Neuronal stem cell (in vitro differentiated cells): ENCODE measurements at places on chromosomes 1 and 21.
A peak's percentile ranks its signal among the peaks of the same experiment; 100 is the strongest.

GRCh38 chr1:106554294-106554693 is 502.2 kb upstream of the PRMT6 start:
- no peak for DNase-seq

DNA sequence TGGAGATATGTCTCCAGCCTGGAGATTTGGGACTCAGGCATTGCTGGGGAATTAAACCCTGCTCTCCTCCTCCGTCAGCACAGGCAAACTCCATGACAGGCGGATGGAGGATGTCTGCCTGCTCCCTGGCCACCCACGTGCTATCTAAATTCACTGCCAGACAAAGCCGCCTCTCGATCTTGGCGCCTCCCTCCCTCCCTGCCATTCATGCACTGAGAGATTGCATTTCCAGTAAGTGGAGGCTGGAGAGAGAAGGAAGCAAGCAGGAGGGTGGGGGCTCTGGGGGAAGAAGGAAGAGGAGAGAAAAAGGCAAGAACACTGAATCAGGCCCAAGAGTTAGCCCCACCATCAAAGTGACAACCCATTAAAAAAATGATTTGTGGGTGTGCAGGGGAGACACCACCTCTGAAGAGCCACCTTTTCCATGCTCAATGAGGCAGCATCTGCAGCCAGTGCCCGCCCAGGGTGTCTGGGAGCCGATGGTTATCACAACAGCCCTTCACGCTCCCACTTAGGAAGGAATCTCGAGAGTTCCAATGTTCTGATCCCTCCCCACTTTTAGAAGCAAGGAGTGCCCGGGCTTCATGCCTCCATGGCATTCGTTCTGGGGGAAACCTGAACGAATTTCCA is 183.0 kb downstream of the HIVEP3 start:
- peak; percentile 11 for DNase-seq

DNA sequence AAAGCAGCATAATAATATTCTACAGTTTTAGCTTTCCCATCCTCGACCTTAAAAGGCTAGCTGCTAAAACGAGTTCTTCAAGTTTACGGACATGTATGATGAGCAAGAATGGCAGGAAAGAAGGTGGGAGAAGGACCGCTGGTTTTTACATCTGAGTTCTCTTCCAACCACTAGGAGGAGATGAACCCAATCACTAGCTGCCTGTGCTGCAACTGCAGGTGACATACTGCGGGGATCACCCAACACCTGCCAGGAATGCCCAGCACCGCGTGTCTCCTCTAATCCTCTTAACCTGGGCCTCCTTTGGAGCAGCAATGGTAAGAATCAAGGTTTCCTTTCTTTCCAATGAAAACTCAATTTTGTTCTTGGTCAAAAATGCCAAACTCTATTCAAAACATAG is 23.5 kb downstream of the TOR3A start:
- no peak for DNase-seq

- no peak for DNase-seq
Observed at GRCh38 chr1:172766462-172766861, 107.6 kb downstream of the FASLG start.

- no peak for DNase-seq
Observed at GRCh38 chr1:59699227-59699847, 115.4 kb upstream of the HOOK1 start.

GRCh38 chr1:111937147-111937725 is 52.2 kb downstream of the KCND3 start:
- no peak for DNase-seq

DNA sequence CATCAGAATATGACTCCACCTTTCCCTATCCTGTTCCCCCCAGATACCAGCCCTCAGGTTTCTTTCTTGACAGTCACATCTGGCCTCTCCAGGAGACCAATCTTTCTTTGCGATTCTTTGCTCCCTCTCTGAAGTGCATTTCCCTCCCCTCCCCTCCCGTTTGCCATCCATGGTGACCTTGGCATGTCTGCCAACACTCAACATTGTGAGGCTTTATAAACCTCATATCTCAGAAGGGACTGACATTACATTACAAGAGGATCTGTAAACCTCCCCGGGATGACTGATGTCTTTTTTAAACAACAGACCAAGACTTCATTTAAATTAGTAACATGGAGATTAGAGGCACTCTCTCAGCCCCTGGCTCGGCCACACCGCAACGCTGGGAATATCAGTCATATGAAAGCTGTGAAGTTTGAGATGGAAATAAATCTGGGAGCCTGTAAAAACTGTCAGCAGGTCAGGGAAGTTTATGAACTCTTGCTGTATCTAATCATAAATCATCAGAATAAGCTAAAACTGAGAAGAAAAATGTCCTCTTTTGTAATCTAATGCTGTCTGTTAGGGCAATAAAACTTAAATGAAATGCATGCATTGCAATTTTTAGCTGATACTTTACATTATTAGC is 401.7 kb upstream of the PROX1 start:
- no peak for DNase-seq

- no peak for DNase-seq
Observed at GRCh38 chr1:231190456-231190855, 28.6 kb downstream of the TRIM67 start.

DNA sequence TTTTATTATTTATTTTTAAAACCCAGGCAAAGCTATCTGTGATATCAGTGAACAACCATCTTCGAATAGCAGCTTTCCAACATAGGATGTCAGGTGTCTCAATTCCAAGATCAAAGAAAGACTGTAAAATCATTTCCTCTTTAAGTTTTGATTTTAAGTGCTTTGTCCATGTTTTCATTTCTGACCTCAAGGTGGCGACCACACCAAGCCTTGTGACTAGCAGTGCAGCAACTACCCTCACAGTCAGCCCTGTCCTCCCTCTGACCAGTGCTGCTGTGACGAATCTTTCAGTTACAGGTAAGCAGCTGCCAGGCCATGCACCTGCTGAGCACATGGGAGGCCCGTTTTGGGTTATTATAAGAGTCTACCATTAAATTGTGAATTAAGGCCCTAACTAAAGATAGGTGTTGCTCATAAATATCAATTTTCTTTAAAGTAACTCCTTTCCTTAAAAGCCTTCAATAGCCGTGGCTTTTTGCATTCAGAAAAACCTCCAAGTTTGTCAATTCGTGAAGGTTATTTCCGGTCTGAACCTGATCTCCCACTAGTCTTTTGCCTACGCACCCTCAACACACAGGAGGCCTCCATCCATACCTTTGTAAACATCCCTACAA is 117.0 kb downstream of the CD247 start:
- DNase-seq = no peak

- DNase-seq = no peak
Observed at GRCh38 chr1:177302357-177303044, 131.7 kb downstream of the BRINP2 start.

GRCh38 chr1:186782791-186783190 is 46.0 kb upstream of the PLA2G4A start:
- DNase-seq = no peak

DNA sequence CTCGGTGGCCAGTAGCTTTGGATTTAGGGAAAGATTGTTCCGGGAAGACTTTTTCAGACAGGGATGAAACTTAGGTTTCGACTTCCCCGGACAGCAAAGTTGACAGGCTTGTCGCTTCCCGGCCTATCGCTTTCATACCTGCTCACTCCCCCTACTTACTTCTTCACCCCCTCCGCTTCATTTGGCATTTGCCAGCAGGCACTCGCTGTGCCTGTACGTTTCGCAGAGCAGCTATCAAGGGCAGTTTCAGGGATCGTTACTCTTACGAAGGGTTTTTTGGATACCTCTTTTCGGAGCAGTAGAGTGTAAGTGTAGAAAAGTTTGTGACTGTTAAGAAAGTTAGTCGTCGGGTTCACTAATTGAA is 393 bp downstream of the BLZF1 start:
- DNase-seq = no peak

GRCh38 chr1:48016515-48016914 is 19.3 kb upstream of the TRABD2B start:
- DNase-seq = no peak

DNA sequence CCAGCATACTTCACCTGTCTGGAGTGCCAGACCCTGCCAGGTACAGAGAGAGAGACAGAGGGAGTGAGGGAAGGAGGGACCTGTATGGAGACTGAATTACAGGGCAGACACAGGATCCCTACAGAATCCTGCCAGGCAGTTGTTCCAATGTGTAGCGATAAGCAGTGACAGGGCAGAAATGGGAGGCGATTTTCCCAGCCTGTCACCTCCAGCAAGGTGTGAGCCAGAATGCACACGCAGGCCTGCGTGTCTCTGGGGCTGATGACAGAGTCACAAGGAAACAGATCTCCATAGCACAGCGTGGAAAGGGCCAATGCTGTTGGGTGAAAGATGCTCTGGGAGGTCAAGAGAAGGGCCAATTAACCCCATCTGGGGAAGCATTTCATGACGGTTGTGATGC is 111.3 kb downstream of the HIVEP3 start:
- no peak for DNase-seq

GRCh38 chr1:209931141-209931540 is 6.9 kb upstream of the SYT14 start:
- no peak for DNase-seq

DNA sequence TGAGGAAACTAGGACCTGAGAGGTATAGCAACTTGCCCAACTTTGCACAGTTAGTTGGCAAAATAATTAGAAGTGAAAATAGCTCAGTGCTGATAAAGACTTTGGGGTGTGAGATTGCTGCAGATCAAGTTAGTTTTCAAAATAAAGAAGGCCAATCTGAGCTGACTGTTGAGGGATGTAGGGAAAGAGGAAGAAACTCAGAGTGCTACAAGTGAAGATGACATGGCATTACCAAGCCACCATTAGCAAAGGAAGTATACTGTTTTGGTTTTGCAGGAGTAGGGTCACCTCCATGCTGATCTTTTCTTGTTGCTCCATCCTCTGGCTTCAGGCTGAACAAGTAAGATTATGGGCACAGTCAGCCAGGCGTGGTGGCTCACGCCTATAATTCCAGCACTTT is 78.7 kb upstream of the ADAM30 start:
- DNase-seq = no peak

DNA sequence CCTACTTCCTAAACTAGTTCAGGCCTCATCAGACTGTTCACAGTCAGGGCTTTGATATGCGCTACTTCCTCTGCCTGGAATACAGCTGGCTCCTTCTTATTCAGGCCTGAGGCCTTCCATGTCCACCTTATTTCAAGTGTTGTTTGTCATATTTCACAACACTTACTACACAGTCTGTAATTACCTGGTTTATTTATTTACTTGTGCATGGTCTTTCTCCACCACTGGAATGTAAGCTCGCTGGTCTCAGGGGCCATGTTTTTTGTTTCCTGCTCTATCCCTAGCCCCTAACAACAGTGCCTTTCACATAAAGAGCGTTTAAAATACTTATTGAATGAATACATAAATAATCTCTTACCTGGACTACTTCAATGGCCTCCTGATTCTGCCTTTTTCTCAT is 4.6 kb upstream of the SRSF4 start:
- DNase-seq = no peak

DNA sequence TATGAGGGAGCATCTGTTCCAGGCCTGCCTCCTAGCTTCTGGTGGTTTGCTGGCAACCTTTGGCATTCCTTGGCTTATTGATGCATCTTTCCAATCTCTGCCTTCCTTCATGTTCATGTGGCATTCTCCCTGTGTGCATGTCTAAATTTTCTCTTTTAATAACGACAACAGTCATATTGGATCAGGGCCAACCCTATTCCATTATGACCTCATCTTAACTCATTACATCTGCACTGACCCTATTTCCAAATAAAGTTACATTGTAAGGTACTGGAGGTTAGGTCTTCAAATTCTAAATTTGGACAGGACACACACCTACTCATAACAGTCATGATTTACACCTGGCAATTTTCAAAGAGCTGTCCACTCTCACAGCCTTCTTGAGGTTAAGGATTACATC is 117.2 kb upstream of the FGGY start:
- DNase-seq = no peak

DNA sequence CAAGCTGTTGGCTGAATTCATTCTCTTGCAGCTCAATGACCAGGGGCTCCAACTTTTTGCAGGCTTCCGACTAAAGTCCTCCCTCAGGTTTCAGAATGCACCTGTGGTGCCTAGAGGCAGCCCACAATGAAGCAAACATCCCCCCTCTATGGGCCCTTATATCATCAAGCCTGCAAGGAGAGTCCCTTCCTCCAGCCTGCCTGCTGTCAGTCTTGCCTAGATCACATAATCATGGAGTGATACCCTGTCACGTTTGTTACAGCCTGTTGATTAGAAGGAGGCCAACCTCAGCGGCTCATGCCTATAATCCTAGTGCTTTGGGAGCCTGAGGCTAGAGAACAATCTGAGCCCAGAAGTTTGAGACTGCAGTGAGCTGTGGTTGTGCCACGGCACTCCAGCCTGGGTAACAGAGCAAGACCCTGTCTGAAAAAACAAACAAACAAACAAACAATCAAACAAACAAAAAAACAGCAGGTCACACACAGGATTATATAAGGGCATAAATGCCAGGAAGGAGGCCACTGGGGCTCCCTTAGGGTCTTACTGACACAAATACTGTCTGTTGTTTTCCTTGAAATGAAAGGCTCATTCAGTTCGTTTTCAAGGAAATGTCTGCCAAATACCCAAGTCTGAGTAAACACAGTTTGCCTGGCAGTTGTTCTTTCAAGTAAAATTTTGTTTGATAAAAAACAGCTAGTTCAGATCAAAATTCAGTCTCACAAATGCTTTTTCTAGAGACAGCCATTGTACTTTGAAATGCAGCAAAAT is 4.7 kb upstream of the SPRR3 start:
- no peak for DNase-seq

GRCh38 chr1:217393896-217394295 is 237.0 kb downstream of the GPATCH2 start:
- DNase-seq = peak; percentile 18

DNA sequence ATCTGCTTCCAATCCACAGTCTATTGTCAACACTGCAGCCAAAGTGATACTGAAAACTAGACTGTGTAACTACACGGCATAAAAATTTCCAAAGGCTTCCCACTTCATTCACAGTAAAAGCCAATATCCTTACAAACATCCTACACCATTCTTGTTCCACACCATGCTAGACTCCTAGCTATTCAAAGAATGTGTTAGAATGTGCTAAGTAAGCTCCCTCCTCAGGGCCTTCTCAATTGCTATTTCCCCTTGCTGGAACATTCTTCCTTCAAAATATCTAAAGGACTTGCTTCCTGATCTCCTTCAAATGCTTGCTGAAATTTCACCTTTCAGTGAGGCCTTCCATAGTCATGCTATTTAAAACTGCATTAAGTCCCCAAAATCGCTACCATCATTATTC is 228.1 kb downstream of the AKT3 start:
- DNase-seq = no peak

- DNase-seq = peak; percentile 30
Observed at GRCh38 chr1:6866825-6867224, 81.6 kb downstream of the CAMTA1 start.
